ENCODE measurements at places on chromosomes 12 and 14.

DNA sequence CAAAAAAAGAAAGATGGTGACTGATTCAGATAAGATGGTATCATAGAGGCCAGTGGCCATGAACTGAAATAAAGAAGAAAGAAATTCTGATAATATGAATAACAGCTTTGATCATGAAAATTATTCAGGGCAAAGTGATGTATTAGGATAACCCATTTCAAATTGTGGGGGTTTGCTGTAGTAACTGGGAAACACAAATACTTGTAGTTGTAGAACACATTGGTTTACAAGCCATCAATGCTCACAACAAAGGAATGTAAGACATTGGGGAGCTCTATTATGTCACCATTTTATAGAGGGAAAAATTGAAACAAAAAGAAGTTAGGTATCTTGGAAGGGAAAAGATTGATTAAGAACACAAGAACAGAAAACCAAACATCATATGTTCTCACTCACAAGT lies 140.4 kb upstream of the FRMD6 start:
- DNase-seq: no peak

GRCh38 chr12:46147144-46147543 lies 121.7 kb downstream of the SLC38A1 start:
- no peak for DNase-seq

GRCh38 chr12:64618953-64619590 lies 8.8 kb downstream of the RASSF3 start:
- no peak for DNase-seq

DNA sequence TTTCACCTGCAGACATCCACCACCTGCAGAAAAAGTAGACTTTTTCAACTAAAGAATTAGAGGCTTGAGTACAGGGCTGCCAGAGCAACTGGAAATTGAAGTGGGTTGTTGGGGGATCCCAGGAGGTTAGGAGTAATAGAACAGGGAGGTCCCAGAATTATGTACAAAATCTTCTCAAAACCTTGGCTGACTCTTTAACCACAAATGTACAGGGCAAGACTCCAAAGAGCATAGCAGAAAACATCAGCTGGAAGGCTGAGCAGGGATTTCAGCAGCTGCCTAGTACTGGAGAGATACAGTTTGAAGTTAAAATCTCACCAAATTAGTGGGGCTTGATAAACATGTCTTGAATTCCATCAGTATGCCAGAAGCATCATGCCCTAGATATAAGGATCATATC lies 191.6 kb downstream of the CRADD start:
- no peak for DNase-seq

- DNase-seq: no peak
These were observed 51.0 kb downstream of the YEATS4 start for GRCh38 chr12:69410571-69410970.

- DNase-seq: no peak
These were observed 220.5 kb downstream of the CACNA1C start for GRCh38 chr12:2273288-2273687.

- no peak for DNase-seq
These were observed 23.4 kb downstream of the TSPAN8 start for GRCh38 chr12:71134405-71134804.

- no peak for DNase-seq
These were observed 125.0 kb upstream of the DYRK2 start for GRCh38 chr12:67523538-67523937.

GRCh38 chr14:76918782-76919394 lies 92.7 kb downstream of the LRRC74A start:
- no peak for DNase-seq

Measured in activated CD4-positive, alpha-beta T cell treated with anti-CD3 and anti-CD28 coated beads, Interleukin-2, amount 10 ng/mL, durations not matched to agents 7 days and 5 days (primary cell).